BE2C (cell line): ENCODE measurements at places on chromosomes 12 and 14.

DNA sequence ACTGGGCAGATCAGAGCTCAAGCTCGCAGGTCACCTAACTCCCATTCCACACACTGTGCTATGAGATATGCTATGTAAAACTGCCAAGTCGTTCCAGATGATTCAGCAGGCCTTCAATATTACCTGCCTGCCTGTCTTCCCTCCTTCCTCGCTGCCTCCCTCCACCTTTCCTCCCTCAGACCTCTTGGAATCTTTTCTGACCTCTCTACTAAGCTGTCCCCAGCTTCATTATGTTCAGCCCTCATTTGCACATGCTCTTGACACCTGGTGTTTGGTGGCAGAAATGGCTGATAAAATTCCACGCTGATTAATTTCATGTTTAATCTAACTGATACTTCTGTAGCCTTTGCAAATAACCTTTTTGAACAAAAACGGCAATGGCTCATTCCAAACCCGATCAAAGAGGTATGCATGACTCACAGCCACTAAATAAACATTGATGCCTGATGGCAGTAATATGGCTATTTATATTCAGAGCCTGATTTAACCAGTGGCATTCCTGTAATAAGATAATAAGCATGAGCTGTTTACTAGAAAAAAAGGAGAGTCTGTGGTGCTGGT, 130.8 kb upstream of the EGLN3 start:
- no peak for DNase-seq

DNA sequence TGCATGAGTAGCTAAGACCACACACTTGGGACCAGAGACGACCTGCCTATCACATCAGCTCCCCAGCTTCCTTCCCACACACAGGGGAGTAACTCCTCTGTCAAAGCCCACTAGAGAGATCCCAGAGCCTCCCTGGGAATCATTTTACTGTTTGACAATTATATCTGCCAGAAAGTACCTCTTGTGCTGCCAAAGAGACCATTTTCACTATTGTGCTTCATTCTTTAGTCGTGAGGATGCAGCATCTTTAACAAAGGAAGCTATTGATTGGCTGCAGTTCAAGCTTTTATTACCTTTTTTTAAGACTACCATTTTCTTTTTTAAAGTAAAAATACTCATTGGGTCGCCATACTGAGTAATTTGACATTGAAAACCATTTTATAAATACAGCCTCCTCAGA, 194.5 kb upstream of the RGS6 start:
- DNase-seq = no peak

DNA sequence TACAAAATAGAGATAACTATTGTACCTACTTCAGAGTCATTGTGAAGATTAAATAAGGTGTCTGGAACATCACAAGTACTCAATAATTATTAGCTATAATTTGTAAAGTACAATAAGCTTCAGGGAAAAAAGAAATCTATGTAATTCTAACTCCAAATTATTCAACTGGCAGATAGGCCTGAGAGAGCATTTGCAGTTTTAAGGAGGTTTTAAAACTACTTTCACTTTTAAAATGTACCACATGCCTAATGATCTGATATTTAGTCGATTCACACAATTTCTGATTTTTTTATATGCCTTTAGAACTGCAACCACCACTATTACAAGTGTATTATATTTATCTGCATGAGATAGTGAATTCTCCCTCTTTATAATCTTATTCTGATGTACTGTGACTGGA, 24.9 kb upstream of the FRMD6 start:
- DNase-seq = no peak

GRCh38 chr14:94584591-94585280, 3.5 kb downstream of the SERPINA5 start:
- no peak for DNase-seq

- DNase-seq = no peak
These were observed 230.5 kb upstream of the EGLN3 start for GRCh38 chr14:34181338-34181737.

DNA sequence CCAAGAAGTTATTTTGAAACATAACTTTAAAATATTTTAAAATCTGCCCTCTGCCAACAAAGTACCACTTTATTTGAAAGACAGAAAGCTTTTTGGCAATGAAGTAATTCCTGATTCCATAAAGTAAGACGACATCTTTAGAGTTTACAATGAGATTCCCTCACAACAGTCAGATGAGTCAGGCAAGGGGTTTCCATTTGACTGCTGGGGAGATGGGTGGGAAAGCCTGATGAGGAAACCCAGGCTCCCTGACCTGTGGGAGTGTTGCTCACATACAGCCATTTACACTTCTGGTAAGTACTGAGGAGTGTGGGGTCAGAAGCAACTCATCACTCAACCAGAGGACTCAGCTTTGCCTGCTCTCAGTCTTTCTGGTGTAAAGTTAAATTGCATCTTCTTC, 10.2 kb downstream of the KITLG start:
- DNase-seq = no peak
